ENCODE measurements at places on chromosomes 6 and 20. TPM values are rescaled to one million over a fixed set of nuclear protein-coding genes. Genes with fewer than 3 reads are reported as not detected.

DNA sequence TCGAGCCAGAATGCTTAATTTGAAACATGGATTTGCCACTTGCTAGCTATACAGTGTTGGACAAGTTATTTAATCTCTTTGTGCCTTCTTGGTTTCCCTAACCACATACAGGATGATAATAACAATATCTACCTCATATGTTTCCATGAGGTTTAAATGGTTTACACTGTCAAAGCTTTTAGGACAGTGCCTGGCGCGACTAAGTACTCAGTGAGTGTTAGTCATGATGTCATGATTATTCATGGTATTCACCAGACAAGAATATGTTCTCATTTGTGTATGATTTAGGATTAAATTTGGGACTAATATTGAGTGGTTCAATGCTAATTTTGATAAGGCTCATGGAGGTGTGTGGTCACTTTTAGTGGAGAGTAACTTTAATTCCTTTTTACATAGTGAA lies 167.4 kb downstream of the EYA4 start:
- no peaks in the 10 kb centered on the region for H3K4me1 ChIP-seq
- H3K27ac ChIP-seq: no peak overlapping the region
- no peaks in the 10 kb centered on the region for H3K27me3 ChIP-seq
- no peak for DNase-seq

DNA sequence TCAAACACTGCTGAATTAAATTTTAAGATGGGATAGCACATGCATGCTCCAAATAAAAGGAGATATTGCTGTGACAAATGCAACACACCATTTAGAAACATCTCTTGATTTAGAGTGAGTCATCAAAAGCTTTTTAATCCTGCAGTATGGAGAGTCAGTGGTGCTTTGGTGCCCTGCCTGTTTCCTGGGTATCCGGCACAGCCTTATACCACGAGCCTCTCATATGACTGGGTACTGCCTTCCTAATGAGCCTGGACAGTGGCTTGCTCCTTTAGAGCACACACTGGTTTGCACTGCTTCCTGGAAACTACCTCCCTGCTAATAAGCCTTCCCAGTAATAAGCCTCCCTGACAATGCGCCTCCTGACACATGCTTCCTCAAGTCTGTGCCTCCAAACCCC lies 65.3 kb upstream of the KCNK16 start:
- no peaks in the 10 kb centered on the region for H3K36me3 ChIP-seq
- H3K27me3 ChIP-seq: no peaks in the 10 kb centered on the region
- no peak overlapping the region for H3K27ac ChIP-seq
- no peaks in the 10 kb centered on the region for H3K4me1 ChIP-seq
- no peak for DNase-seq
- H3K4me3 ChIP-seq: no peak overlapping the region

GMPR gene
- not detected for total RNA-seq

- no peaks in the 10 kb centered on the region for H3K36me3 ChIP-seq
- H3K4me3 ChIP-seq: no peak overlapping the region
- no peak overlapping the region for H3K27ac ChIP-seq
These were observed 37.1 kb upstream of the EZR start for GRCh38 chr6:158856261-158856660.

GRCh38 chr6:31299947-31300346 lies 28.1 kb upstream of the HLA-C start:
- no peaks in the 10 kb centered on the region for H3K4me1 ChIP-seq
- no peak overlapping the region for H3K4me3 ChIP-seq
- no peak for DNase-seq

DNA sequence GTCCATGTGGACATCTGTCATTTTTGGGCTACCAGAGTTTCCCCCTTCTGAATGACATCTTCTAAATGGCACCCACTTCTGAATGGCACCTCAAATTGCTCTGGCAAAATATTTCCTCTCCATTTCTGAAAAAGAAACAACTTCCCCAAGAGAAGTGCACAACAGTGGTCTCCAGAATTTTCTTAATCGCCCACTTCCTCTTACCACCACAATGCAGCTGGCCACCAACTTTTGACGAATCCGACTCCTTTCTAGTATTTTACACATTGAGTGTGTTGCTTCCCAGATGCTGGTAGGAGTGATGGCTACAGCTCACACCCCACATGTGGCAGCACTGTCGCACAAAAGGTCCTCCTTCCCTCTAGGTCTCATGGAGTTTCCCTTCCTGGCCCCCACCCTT lies 216.1 kb downstream of the FOXA2 start:
- H3K27ac ChIP-seq: no peak overlapping the region
- DNase-seq: no peak
- no peaks in the 10 kb centered on the region for H3K36me3 ChIP-seq
- no peaks in the 10 kb centered on the region for H3K27me3 ChIP-seq

GRCh38 chr6:168247443-168248147 lies 72.0 kb downstream of the DACT2 start:
- no peaks in the 10 kb centered on the region for H3K27me3 ChIP-seq
- no peaks in the 10 kb centered on the region for H3K4me1 ChIP-seq
- no peak overlapping the region for H3K4me3 ChIP-seq
- H3K36me3 ChIP-seq: no peaks in the 10 kb centered on the region

GRCh38 chr6:169935348-169935718 lies 183.9 kb downstream of the ERMARD start:
- no peaks in the 10 kb centered on the region for H3K27me3 ChIP-seq
- no peak for DNase-seq
- H3K36me3 ChIP-seq: no peaks in the 10 kb centered on the region
- no peak overlapping the region for H3K27ac ChIP-seq
- no peaks in the 10 kb centered on the region for H3K4me1 ChIP-seq

GRCh38 chr6:169850154-169850553 lies 98.7 kb downstream of the ERMARD start:
- no peaks in the 10 kb centered on the region for H3K4me1 ChIP-seq
- no peak overlapping the region for H3K4me3 ChIP-seq
- H3K27me3 ChIP-seq: no peaks in the 10 kb centered on the region
- no peaks in the 10 kb centered on the region for H3K36me3 ChIP-seq

- no peak overlapping the region for H3K27ac ChIP-seq
- H3K4me3 ChIP-seq: no peak overlapping the region
- H3K36me3 ChIP-seq: no peaks in the 10 kb centered on the region
- H3K4me1 ChIP-seq: no peaks in the 10 kb centered on the region
- H3K27me3 ChIP-seq: no peaks in the 10 kb centered on the region
- no peak for DNase-seq
These were observed 194.5 kb upstream of the CDH4 start for GRCh38 chr20:61057443-61058121.

DNA sequence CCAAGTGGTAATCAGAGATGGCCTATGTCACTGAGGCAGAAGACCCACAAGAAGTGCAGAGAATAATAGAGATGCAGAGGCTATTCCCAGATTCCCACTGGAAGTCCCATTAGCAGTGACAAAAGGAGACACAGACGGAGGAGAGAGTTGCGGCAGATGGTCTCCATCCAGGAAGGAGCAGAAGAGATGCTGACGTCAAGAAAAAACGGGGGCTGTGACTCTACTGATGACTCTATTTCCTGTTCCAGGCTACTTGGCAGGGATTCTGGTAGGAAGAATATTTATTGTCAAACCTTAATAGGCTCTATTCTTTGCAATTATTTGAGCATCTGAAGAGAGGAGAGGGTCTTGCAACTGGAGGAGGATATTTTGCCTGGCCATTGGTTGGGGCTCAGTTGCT lies 246.0 kb upstream of the ECI2 start:
- DNase-seq: no peak
- H3K4me1 ChIP-seq: no peaks in the 10 kb centered on the region
- H3K27ac ChIP-seq: no peak overlapping the region
- no peak overlapping the region for H3K4me3 ChIP-seq

HLA-DRA gene
- 36.0 TPM for total RNA-seq

ANKEF1 gene
- 2.7 TPM for total RNA-seq

- no peak overlapping the region for H3K27ac ChIP-seq
- H3K36me3 ChIP-seq: no peaks in the 10 kb centered on the region
- no peak for DNase-seq
- H3K27me3 ChIP-seq: no peaks in the 10 kb centered on the region
- H3K4me1 ChIP-seq: no peaks in the 10 kb centered on the region
These were observed 97.0 kb downstream of the GCLC start for GRCh38 chr6:53447865-53448264.

GRCh38 chr20:9609887-9610502 lies 95.6 kb downstream of the LAMP5 start:
- H3K27me3 ChIP-seq: no peaks in the 10 kb centered on the region
- H3K4me3 ChIP-seq: no peak overlapping the region
- no peak overlapping the region for H3K27ac ChIP-seq
- no peak for DNase-seq
- H3K4me1 ChIP-seq: no peaks in the 10 kb centered on the region
- H3K36me3 ChIP-seq: no peaks in the 10 kb centered on the region

DNA sequence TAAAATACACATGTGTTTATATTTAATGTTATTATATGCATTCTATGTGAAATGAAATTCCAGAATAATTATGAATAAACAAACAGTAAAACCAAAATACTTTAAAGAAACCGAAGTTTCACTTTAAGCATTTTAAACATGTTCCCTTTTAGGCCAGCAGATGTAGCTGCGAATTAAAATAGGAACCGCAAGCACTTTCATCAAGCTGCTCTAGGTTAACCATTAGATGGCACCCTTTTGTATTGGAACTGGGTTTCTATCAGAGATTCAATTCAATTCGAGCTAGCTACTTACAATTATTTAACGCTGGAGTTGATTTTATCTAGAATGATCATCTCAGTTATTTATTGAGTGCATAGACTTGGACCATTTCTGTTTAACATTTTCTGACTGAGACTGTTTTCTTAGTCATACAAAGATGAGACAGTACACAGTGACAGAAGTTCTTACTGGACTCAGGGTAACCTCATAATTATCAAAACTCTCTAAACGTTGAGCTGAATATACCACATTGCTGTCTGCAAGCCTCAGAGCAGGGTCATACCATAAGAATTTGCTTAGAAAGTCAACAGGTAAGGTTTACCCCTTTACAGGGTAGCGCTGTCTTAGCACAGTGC lies 8.5 kb downstream of the TMEM242 start:
- no peak for DNase-seq
- H3K36me3 ChIP-seq: no peaks in the 10 kb centered on the region
- no peaks in the 10 kb centered on the region for H3K27me3 ChIP-seq
- no peaks in the 10 kb centered on the region for H3K4me1 ChIP-seq
- H3K4me3 ChIP-seq: no peak overlapping the region

GRCh38 chr6:90315354-90315950 lies 18.8 kb upstream of the BACH2 start:
- no peak overlapping the region for H3K4me3 ChIP-seq
- no peak overlapping the region for H3K27ac ChIP-seq
- no peaks in the 10 kb centered on the region for H3K4me1 ChIP-seq
- no peaks in the 10 kb centered on the region for H3K36me3 ChIP-seq

- no peaks in the 10 kb centered on the region for H3K4me1 ChIP-seq
- H3K27me3 ChIP-seq: no peaks in the 10 kb centered on the region
- H3K4me3 ChIP-seq: no peak overlapping the region
These were observed 76.8 kb upstream of the DUSP22 start for GRCh38 chr6:215335-216034.

DNA sequence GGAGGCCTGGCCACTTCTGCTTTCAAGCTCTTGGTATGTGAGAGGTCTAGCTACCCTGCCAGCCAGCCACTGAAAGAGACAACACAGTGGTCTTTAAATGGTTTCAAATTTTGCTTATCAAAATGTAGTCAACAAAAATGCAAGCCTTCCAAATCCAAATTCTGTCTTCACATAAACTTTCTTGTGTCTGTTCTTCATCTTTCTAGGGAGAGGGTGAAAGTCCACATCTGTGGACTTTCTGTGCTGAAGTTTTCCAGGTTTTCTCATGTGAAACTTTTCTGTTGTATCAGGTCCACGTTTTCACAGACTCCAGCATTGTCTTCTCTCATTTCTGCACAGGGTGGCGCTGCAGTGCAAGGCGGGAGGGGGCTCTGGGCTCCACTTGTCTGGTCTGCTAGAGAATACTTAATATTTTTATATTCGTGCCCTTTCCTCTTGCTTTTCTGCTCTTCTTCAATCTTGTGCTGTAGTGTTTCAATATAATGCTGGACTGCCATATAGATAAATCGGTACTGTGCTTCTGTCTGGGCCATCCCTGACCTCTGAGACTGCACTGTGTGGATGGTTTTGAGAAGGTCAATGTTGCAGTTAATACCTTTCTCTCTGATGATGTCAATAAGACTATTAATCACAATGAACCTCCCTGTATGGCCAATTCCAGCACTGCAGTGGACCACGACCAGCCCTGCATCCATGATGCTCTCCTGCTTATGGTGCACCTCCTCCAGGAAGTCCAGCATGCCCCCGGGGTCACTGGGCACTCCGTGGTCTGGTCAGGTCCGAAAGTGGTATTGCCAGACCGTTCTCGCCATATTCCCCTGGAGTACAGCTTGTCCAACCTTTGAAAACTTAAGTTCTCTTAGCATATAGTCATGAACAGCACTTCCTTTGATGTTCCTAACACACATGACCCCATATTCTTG lies 161.6 kb upstream of the TNFAIP3 start:
- H3K27ac ChIP-seq: no peak overlapping the region
- H3K4me3 ChIP-seq: no peak overlapping the region
- peak; percentile 59 for DNase-seq
- peaks cover 36% of the 10 kb centered on the region for H3K4me1 ChIP-seq
- H3K27me3 ChIP-seq: no peaks in the 10 kb centered on the region

DNA sequence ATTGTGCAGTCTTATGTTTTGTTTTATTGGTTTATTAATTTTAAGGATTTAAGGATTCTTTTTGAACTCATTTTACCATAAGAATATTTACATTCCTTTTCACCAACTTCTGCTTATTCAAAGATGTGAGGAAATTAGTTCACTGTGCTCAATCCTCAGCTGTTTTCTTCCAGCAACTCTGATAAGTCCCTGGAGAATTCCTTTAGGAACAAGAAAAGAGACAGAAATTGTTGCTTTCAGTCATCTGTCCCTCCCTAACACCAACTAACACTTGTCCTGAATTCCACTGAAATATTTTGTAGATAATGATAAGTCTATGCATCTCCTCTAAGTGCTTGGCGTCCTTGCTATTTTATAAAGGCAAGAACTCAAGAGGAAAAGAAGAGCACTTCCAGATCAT lies 334.8 kb upstream of the MARCKS start:
- no peaks in the 10 kb centered on the region for H3K4me1 ChIP-seq
- no peaks in the 10 kb centered on the region for H3K27me3 ChIP-seq
- no peak for DNase-seq
- no peak overlapping the region for H3K4me3 ChIP-seq
- no peak overlapping the region for H3K27ac ChIP-seq
- H3K36me3 ChIP-seq: no peaks in the 10 kb centered on the region

- H3K27me3 ChIP-seq: no peaks in the 10 kb centered on the region
- no peak overlapping the region for H3K4me3 ChIP-seq
- H3K36me3 ChIP-seq: no peaks in the 10 kb centered on the region
These were observed 136.0 kb upstream of the PRND start for GRCh38 chr20:4585758-4586157.

ULBP2 gene
- total RNA-seq: 0.27 TPM

DNA sequence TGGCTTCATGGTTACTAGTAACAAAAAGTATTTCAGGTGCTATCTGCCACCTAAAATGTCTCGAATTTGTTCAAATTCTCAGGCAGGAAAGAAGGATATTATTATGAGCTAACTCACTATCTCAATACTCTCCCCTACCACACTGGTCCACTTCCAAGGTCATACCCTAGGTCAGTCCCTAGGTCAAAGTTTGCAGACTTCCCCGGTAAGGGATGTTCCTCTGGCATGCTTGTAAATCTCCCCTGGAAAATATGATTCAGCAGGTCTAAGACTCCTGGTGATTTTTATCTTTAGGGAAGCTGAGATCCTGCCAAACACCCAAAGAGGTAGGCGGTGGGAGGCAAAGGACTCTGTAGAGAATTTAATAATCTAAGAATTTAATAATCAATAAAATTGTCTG lies 6.7 kb downstream of the AHCY start:
- H3K27me3 ChIP-seq: no peaks in the 10 kb centered on the region
- peaks cover 36% of the 10 kb centered on the region for H3K36me3 ChIP-seq
- H3K27ac ChIP-seq: no peak overlapping the region
- no peak overlapping the region for H3K4me3 ChIP-seq
- H3K4me1 ChIP-seq: no peaks in the 10 kb centered on the region

Data from naive thymus-derived CD4-positive, alpha-beta T cell (primary cell).